ENCODE measurements at places on chromosomes 2 and 18. TPM values are rescaled to one million over a fixed set of nuclear protein-coding genes. Genes with fewer than 3 reads are reported as not detected.

- H3K27me3 ChIP-seq = no peaks in the 10 kb centered on the region
- no peak overlapping the region for H3K27ac ChIP-seq
- H3K4me1 ChIP-seq = no peaks in the 10 kb centered on the region
- peaks cover 17% of the 10 kb centered on the region for H3K36me3 ChIP-seq
- no peak for DNase-seq
Measured at GRCh38 chr18:66550366-66550765, 53.5 kb downstream of the CDH19 start.

- peak overlapping the region; percentile 96 for H3K27ac ChIP-seq
- H3K4me1 ChIP-seq = peaks cover 33% of the 10 kb centered on the region
- DNase-seq = no peak
- no peaks in the 10 kb centered on the region for H3K36me3 ChIP-seq
Measured at GRCh38 chr2:20525041-20526035, 78.5 kb downstream of the RHOB start.

- peaks cover 8% of the 10 kb centered on the region for H3K36me3 ChIP-seq
- no peak overlapping the region for H3K4me3 ChIP-seq
- no peak for DNase-seq
- H3K27ac ChIP-seq = peak overlapping the region; percentile 71
- peaks cover 68% of the 10 kb centered on the region for H3K4me1 ChIP-seq
Measured at GRCh38 chr2:239262484-239263230, 138.2 kb downstream of the HDAC4 start.

- H3K27me3 ChIP-seq = no peaks in the 10 kb centered on the region
- no peak for DNase-seq
- no peak overlapping the region for H3K27ac ChIP-seq
- H3K4me1 ChIP-seq = peaks cover 20% of the 10 kb centered on the region
- H3K4me3 ChIP-seq = no peak overlapping the region
- no peaks in the 10 kb centered on the region for H3K36me3 ChIP-seq
Measured at GRCh38 chr2:172969166-172969565, 106.5 kb upstream of the MAP3K20 start.

DNA sequence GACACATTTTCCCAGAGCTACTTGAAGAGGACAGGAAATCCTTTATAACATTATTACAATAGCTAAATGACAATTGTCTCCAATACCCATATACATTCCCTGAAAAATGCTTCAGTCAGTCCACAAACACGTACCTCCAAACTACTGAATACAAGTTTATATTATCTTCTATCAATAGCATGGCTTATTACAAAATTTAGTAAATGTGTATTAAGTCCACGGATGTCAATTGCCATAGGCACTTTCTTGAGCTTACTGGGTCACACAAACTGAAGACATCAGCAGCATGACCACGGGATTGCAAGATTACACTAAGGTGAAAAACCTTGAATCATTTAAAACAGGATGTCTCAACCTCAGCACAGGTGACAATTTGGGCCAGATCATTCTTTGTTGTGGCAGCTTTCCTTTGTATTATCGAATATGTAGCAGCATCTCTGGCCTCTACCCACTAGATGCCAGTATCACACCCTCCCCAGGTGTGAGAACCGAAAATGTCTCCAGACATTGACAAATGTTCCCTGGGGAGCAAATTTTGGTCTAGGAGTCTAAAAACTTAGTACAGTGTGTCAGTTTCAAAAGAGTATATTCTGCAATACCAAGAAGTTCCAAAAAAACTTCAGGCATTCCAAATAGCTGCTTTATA, 1.4 kb downstream of the MBD2 start:
- H3K27ac ChIP-seq = no peak overlapping the region
- peaks cover 36% of the 10 kb centered on the region for H3K4me1 ChIP-seq
- H3K36me3 ChIP-seq = no peaks in the 10 kb centered on the region
- H3K4me3 ChIP-seq = peak overlapping the region; percentile 94
- DNase-seq = no peak

GRCh38 chr18:43800584-43800983, 523.3 kb upstream of the SYT4 start:
- no peak for DNase-seq
- no peak overlapping the region for H3K4me3 ChIP-seq
- H3K27ac ChIP-seq = no peak overlapping the region
- peaks cover 3% of the 10 kb centered on the region for H3K27me3 ChIP-seq
- H3K4me1 ChIP-seq = no peaks in the 10 kb centered on the region

Gene GCG
- total RNA-seq = 0.27 TPM

GRCh38 chr2:213679894-213680293, 395.6 kb downstream of the SPAG16 start:
- H3K27ac ChIP-seq = no peak overlapping the region
- no peaks in the 10 kb centered on the region for H3K36me3 ChIP-seq
- H3K4me1 ChIP-seq = no peaks in the 10 kb centered on the region
- no peak overlapping the region for H3K4me3 ChIP-seq
- DNase-seq = no peak

Gene RAB12
- total RNA-seq = 25.0 TPM

Gene IL1R1
- not detected for total RNA-seq

Gene UGT1A4
- not detected for total RNA-seq

DNA sequence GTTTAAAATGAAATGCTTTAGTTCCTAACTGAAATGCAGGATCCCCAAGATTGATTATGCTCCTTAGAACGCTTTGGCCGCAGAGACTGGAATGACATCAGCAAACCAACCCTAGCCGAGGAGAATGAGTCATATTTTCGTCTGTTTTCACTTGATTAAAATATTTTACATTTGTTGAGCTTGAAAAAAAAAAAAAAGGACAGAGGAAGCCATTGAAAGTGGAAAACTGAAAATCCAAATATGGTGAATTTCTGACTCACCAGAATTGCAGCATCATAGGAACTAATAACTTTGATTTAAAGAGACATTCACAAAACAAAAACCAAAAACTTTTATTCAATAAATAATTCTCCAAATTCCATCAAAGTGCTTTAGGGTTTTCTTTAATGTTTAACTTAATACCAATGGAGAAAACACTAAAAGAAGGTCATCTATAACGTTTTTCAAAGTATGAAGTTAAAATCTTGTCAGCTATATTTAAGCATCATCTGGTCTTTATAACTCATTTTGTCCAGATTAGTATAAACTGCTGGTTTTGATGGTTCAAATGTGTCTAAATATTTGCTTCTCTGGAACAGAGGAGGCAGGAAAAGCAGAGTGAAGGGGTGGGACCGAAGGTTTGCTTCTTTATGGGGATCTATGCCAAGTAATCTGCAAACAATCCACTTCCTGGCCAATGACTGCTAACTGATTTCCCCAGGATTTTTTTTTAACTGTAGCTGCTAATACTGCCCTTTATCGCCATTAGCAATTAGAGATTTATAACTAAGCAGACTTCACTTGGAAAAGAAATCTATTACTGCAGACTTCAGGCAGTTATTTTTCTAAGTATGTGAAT, 30.9 kb upstream of the COL5A2 start:
- H3K27me3 ChIP-seq = no peaks in the 10 kb centered on the region
- DNase-seq = no peak
- peak overlapping the region; percentile 85 for H3K27ac ChIP-seq
- peaks cover 40% of the 10 kb centered on the region for H3K4me1 ChIP-seq
- peak overlapping the region; percentile 41 for H3K4me3 ChIP-seq
- no peaks in the 10 kb centered on the region for H3K36me3 ChIP-seq

GRCh38 chr2:107376909-107377308, 449.8 kb upstream of the RGPD4 start:
- no peak overlapping the region for H3K27ac ChIP-seq
- no peak for DNase-seq
- no peaks in the 10 kb centered on the region for H3K4me1 ChIP-seq

DNA sequence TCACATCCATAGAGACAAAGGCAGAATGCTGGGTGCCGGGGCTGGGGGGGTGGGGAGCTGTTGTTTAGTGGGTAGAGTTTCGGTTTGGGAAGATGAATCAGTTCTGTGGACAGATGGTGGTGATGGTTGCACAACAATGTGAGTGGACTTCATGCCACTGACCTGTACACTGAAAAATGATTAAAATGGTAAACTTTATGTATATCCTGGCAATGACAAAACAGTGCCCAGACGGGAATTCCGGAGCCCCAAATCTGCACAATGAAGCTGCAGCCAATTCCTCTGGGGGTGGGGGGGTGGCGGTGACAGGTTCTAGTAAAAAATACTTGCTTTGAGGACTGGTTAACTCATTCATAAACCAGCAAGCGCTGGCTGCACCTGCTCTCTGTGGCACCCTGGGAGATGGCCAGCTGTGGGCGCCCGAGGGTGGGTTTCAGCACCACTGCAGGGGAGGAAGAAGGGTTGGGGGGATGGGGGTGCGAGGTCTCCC, 81.8 kb upstream of the HPCAL1 start:
- no peaks in the 10 kb centered on the region for H3K36me3 ChIP-seq
- no peaks in the 10 kb centered on the region for H3K27me3 ChIP-seq

Gene SPDYA
- total RNA-seq = 1.1 TPM

DNA sequence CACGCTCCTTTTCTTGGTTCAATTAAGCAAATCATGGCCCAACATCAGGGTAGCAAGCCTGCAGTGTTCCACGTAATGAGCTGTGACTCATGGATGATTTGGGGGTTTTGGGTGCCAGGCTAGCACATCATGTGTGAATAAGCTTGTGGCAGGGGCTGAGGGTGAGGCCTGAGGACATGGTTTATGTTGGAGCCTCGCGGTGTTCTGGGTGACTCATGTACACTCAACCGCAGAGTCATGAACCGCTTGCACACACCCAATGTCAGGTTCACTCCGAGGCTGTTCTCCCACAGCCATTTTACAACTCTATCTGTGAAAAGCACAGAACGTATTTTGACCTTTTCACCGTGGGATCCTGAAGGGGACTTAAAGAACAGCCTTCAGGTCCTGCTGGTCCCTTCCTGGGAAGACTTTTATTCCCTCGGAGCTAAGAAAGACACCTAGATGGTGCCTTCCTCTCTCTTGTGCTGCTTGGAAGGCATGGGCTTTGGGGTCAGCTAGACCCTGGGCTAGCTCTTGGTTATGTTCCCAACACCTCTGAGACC, 139.9 kb upstream of the ZEB2 start:
- no peak for DNase-seq
- H3K36me3 ChIP-seq = peaks cover 2% of the 10 kb centered on the region
- no peak overlapping the region for H3K27ac ChIP-seq

DNA sequence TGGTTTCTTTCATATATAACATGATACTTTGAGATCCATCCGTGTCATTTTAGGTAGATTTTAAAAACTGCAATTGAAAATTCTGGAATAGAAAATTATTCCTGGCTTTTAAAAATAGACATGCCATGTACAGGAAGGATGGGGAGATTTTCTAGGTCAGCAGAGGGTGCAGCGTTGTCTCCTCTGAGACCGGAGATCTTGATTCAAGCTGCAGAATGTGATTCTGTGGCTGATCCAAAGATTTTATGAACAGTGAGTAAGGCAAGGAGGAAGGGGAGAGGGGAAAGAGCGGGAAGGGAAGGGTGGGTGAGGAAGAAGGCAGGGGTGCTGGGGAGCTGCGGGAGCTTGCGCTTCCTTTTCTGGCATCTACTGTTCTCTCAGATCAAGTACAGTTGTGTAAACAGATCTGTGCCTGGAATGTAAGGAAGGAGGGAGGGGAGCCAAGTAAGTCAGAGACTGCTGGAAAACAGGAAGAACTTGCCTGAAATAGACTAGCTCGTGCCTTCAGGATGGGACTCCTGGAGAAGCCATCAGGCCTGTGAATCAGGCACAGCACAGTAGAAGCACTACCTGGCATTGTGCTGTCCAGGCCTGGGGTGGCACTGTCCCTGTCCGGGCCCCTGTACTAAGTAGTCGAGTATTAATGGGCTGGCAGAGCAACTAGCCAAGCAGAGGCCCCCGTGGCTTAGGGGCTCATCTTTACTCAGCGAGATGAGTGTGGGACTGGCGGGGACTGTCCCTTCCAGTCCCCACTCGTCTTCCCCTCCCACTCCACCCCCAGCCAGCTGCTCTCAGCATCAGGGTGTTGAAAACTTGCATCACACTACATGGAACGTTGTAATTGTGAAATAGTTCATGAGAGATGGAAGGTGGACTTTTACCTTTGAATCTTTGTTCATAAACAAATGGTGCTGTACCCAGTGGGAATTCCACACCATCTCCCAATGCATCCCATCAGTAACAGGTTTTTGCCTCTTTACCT, 163.5 kb downstream of the UXS1 start:
- no peak overlapping the region for H3K27ac ChIP-seq
- no peaks in the 10 kb centered on the region for H3K27me3 ChIP-seq
- DNase-seq = no peak
- no peaks in the 10 kb centered on the region for H3K36me3 ChIP-seq

DNA sequence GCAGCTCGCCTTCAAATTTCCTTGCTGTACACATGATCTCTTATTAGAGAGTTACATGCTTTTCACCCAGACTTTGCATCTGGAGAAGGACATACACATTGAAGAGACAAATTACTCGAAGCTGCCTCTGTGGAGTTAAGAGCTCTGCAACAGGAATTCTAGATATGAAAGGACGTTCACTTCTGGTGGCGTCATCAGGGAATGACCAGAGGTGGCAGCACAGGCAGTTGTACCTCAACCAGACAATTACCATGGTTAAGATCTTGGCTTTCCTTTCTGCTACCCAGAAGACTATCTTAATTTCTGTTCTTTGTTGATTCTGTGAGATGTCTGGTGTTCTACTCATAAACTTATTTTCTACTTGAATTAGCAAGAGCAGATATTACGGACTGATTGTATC, 39.1 kb upstream of the MC4R start:
- H3K4me1 ChIP-seq = no peaks in the 10 kb centered on the region
- DNase-seq = no peak
- peaks cover 12% of the 10 kb centered on the region for H3K27me3 ChIP-seq

Gene SIGLEC15
- total RNA-seq = not detected

Gene VPS54
- total RNA-seq = 26.8 TPM

DNA sequence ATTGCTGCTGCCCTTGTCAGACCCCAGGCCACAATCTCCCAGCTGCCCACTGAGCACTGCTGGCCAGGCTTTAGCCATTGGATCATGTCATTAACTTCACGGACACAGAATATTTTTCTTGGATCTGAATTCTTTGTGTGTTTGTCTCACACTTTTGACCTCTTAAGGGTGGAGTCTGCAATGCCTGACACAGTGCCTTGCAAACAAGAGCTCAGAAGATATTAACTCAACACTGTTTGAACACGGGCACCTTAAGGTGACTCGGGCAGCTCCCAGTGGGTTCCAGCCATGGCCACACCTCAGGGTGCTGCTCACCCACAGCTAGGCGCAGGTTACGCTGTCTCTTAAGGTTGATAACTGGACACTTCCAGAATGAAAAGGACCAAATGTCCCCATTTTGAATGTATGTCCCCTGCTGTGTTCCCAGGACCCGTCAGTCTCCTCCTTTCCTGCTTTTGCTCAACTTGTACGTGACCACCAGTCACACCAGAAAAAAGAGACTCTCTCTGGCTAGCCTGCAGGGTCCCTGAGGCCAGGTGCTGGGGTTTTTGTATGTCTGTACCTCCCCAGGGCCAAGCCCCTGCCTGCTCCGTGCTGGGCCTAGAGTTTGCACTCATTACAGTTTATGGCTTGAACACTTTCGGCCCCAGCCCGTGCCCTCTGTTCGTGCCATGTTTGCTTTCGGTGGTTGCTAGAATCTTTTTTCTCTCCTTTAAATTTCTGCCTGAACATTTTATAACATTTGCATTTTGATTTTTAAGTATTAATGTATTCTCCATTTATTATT, 33.4 kb upstream of the TMEM131 start:
- no peak overlapping the region for H3K27ac ChIP-seq
- H3K4me1 ChIP-seq = peaks cover 13% of the 10 kb centered on the region
- DNase-seq = no peak
- no peaks in the 10 kb centered on the region for H3K36me3 ChIP-seq
- no peak overlapping the region for H3K4me3 ChIP-seq

- H3K36me3 ChIP-seq = no peaks in the 10 kb centered on the region
- DNase-seq = no peak
- H3K4me1 ChIP-seq = peaks cover 9% of the 10 kb centered on the region
- no peak overlapping the region for H3K27ac ChIP-seq
- no peaks in the 10 kb centered on the region for H3K27me3 ChIP-seq
Measured at GRCh38 chr2:181352158-181352557, 105.0 kb upstream of the ITGA4 start.

All from neural crest cell (in vitro differentiated cells).